Hair follicular keratinocyte (primary cell): ENCODE measurements at places on chromosomes 13 and 19. TPM values are rescaled to one million over a fixed set of nuclear protein-coding genes. Genes with fewer than 3 reads are reported as not detected.

ACTMAP gene
- total RNA-seq: 2.2 and 2.3 TPM in 2 replicates

SHISA2 gene
- total RNA-seq: 5.0 and 7.2 TPM in 2 replicates

PCDH9 gene
- 0.08 and 0.19 TPM in 2 replicates for total RNA-seq

ANGPTL8 gene
- not detected in 2 replicates for total RNA-seq

B3GNT8 gene
- 6.3 and 9.4 TPM in 2 replicates for total RNA-seq

CRB3 gene
- total RNA-seq: 19.5 and 23.8 TPM in 2 replicates

ZNF763 gene
- total RNA-seq: 0.61 and 0.78 TPM in 2 replicates
